ENCODE measurements at places on chromosomes 7 and 10.

DNA sequence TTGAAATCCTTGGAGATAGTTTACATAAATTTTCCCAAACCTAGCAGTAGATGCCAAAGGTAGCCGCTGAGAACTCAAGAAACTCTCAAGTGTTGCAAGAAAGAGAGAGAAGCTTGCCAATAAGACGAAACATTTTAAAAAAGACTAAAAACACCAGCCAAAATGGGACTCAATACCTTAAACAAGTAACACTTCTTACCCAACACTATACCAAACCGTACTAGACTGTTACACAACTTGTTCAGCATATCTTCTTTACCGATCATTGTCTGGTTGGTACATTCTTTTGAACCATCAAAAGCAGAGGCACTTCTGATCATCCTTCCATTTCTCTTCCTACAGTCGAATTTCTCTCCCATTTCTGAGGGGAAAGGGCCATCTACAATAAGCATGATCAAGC, 4.8 kb upstream of the PTPN12 start:
- no peak for DNase-seq

- peak; percentile 65 for DNase-seq
Measured at GRCh38 chr10:68406815-68407548, at the start of gene RUFY2. RUFY2 (minus strand) TSS chr10:68407277; CDS start chr10:68407189, 88 bp downstream.

- DNase-seq: no peak
Measured at GRCh38 chr10:28938745-28939144, 261.4 kb downstream of the BAMBI start.

DNA sequence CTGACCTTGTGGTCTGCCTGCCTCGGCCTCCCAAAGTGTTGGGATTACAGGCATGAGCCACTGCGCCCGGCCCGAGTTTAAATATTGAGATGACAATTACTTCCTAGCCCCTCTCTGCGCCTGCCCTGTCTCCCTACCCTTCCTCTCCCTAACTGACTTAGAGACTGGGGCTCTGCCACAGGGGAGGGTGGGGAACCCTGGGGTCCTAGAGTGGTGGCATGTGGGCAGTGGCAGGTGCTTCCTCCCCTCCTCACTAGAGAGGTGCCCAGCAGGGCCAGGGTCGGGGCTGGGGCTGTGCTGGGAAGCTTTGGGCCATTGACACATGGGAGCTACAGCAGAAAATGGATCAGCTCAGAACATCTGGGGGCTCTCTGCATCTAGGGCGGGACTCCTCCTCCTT, 7.0 kb upstream of the ACHE start:
- no peak for DNase-seq

DNA sequence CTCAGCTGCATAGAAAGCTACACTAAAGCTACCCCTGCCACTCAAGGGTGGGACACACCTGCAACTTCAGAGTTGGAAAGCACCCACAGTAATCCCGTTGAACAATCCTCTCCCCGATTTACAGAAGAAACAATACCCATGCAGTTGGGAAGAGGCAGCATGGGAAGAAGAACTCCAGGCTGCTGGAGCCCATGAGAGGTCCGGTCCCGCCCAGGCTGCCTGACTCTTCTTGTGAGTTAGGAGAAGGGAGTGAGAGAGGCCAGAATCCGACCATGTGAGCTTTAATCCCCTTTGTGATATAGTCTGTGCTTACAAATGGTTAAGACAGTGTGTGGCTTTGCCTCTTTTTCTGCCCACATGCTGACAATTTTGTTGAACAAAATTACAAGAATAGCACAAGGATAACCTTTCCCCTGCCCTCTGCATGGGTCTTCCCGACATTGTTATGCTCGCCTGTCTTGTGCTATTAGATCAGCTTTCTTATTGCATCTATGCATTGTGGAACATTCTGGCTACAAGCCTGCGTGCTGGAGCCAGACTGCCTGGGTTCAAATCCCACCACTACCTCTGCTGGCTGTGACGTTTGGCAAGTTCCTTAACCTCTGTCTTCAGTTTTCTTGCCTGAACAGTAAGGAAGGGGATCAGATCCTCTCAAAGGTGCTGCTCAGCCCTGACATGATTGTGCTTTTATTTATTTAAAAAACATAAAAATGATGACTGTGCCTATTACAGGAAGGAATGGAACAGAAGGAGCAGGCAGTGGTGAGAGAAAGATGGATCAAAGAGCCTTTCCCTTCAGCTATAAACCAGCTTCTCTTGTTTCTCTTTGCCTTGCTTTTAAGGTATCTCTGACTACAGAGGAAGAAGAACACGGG, 56.0 kb downstream of the BPGM start:
- DNase-seq: no peak

DNA sequence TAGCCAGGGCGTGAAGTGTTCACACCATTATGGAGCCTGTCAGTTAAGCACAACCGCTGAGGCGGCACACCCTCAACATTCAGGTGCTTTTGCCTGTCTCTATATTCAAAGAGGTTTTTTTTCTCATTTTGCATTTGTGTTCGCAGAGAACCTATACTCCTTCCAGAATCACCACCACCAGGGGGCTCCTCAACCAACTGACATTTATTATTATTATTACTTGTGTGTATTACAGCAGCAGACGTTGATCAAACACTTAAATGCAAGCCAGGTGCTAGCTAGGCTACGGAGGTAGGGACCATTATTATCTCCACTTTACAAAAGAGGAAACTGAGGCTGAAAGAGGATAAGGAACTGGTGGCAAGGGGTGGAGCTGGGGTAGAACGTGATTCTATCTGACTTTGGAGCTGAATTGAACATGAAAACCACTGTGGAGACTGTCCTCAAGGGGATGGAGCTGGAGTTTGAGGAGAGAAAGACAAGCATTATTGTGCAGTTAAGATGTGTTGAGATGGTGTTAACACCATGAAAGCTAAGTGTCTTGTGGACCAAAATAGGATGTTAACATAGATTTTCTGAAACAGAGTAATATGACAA, 133.8 kb upstream of the PLXNA4 start:
- DNase-seq: peak; percentile 57

GRCh38 chr10:96746503-96746902, 26.2 kb upstream of the PIK3AP1 start:
- DNase-seq: no peak

GRCh38 chr10:46052057-46052790, 6.2 kb upstream of the MSMB start:
- no peak for DNase-seq

DNA sequence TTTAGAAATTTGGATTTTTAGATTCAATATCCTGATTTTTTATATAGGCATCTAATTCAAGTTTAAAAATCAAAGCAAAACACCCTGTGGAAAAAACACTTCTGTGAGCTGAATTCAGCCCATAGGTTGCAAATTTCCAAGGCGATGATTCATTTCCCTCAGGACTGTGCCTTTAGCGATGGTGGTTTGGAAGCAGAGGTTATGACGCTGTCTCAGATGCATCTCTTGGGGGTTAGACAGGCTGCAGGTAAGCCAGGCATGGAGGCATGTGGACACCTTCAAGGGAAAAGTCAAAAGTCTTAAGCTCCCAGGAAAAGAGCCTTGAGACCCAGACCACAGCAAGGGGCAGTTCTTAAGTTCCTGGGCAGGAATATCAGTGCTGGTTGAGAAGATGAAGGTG, 9.5 kb upstream of the FRA10AC1 start:
- peak; percentile 69 for DNase-seq

DNA sequence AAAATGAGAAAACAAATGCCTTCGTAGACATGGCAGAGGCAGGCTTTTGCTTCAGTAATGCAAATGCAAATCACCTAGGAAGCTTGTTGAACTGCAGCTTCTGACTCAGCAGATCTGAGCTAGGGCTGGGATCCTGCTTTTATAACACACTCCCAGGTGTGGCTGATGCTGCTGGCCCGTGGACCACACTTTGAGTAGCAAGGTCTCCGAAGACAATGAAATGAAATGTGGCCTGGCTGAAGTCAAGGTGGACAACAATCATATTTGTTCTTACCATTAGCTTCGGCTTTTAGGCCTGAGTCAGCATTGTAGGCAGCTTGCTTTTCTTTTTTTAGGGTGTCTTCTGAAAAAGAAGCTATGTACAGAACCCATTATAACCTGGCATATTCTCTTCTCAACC, 26.3 kb downstream of the COL17A1 start:
- no peak for DNase-seq

- DNase-seq: no peak
Measured at GRCh38 chr7:47367369-47367768, 214.5 kb downstream of the TNS3 start.

DNA sequence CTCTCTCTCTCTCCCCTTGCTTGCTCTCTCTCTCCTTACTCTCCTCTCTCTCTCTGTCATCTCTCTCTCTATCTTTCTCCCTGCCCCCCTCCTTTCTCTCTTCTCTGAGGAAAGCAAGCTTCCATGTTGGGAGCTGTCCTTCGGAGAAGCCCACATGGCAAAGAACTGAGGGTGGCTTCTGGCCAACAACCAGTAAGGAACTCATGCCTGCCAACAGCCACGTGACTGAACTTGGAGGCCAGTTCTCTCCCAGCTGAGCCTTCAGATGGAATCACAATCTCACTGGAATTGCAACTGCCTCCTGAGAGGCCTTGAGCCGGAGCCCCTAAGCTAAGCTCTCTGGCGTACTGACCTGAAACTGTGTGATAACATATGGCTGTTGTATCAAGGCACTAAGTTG, 12.0 kb upstream of the DHTKD1 start:
- peak; percentile 27 for DNase-seq

DNA sequence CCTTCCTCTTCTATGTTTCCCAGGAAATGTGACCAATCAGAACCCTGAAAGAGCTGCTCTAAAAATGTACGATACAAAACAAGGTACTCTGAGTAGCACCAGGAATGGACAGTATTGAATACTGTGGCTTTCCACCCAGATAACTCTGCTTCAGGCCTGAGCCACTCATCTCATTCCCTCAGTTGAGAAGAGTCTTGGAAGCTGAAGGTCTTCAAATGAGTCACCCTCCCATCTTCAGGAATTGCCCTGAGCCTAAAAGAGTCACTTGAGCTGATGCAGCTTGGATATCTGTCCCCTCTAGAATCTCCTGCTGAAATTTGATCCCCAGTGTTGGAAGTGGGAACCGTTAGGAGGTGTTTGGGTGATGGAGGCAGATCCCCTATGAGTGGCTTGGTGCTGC, 210.4 kb downstream of the DGKI start:
- DNase-seq: peak; percentile 18

DNA sequence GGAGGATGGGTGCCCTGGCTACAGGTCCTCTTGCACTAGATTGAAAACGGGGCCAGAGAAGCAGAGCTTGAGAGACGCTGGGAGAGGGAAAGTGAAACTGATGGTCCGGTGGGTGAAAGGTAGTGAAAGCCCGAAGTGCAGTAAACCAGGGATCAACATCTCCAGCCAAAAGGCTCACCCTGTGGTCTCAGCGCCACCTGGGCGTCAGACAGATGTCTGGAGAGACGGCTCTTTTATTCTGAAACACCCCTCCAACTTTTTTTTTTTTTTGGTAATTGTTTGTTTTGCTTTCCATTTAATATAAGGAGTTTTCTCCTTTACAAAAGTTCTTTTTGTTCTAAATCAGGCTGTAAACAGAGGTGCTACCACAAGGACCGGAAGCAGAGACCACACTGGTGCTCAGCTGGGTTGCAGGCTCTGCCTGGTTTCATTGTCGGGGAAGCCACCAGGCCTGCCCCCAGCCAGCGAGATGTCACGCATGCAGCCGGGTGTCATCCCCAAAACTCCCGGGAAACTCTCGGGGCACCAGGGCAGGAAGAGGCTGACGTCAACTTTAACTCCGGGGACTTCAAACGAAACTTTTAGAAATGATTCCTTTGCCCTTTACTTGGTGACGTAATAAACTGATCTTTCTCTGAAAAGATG, 11.2 kb downstream of the IL2RA start:
- peak; percentile 65 for DNase-seq

- DNase-seq: peak; percentile 89
Measured at GRCh38 chr7:102912742-102913141, at the start of gene LRRC17. LRRC17 (plus strand) TSS chr7:102913000; CDS start chr7:102933914, 20,914 bp downstream.

DNA sequence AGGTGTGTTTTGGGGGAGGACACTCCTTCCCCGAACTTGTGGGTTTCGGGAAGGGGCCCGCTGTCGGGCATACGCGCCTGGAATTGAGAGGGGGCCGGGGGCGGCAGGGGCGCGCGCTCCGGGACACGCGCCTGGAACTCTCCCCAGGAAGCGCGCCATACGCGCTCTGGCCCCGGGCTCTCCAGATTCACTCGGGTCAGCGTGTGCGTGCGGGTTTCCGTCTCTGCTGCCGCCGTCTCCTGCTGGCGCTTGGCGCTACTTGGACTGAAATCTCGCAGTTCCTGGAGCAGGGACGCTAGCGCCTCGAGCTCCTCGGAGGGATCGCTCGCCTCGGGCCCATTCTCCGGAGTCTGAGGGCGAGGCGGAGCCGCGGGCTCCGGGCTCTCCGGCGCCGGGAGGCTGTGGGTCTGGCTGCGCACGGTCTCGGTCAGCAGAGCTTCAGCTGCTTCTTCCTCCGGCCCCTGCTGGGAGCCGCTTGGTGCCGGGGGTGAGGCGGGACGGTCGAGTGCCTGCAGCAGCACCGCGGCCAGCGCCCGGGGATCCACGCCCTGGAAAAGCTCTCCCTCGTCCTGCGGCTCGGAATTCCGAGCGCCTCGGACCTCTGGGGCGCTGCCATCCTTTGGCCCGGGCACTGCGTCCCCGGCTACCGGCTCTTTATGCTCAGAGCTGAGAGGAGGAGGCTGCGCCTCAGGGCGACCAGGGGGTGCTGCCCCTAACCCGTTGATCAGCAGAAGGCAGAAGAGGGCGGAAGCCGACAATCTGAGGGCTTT, 1.1 kb downstream of the VGF start:
- DNase-seq: peak; percentile 51

GRCh38 chr7:135263321-135263970, 29.8 kb downstream of the STRA8 start:
- DNase-seq: no peak

DNA sequence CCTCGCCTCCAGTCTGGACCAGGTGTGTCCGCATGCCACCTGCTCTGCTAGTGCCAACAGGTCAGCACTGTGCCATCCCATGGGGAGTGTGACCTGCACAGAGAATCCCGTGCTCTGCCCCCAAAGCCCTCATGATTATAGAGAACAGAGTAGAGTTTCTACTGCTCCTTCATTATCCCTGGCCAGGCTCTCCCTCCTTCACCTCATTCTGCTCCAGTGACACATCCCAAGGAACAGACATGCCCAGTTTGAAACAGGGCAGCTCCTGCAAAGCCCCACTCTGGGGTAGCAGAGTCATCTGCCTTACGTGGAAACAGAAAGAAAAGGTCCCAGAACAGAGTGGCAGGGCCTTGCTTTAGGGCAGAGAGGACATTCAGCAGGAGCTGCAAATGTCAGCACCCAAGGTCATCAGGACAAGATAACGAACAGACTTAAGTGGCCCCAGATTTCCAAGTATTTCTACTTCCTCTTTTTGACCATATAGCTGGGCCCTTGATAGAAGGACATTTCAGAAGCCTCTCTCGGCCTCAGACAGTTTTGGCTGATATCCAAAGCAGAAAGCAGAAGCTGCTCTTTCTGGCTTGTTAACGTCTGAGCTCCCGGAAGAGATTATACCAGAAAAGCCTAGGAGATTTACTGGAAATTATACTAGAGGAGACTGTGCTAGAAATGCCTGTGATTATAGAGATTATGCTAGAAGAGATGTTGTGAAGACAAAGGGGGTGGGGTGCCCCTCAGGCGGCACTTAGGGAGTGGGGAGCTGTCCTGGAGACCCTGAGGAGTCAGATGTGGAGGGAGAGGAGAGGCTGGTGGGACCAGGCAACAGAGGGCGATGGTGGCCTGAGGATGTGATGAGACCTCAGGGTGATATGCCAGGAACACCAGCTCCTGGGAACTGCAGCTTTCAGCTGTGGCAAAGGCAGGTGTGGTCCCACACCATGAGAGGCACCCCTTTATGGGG, 12.6 kb downstream of the TMEM176B start:
- DNase-seq: peak; percentile 44

GRCh38 chr10:91024541-91024940, 103.7 kb upstream of the ANKRD1 start:
- DNase-seq: no peak

- no peak for DNase-seq
Measured at GRCh38 chr10:101144053-101144452, 13.0 kb downstream of the TLX1 start.
